Mesenchymal stem cell (in vitro differentiated cells and primary cell): ENCODE measurements at places on chromosomes 7 and 10.

GRCh38 chr7:21923658-21924057, 22.0 kb downstream of the CDCA7L start:
- no peak for DNase-seq
- no peak overlapping the region for H3K27ac ChIP-seq
- H3K27me3 ChIP-seq = no peaks in the 10 kb centered on the region
- H3K4me1 ChIP-seq = peaks cover 2% of the 10 kb centered on the region

GRCh38 chr7:24580283-24580946, 7.2 kb downstream of the PALS2 start:
- H3K36me3 ChIP-seq = no peaks in the 10 kb centered on the region
- DNase-seq = peak; percentile 46
- no peaks in the 10 kb centered on the region for H3K27me3 ChIP-seq
- no peak overlapping the region for H3K4me3 ChIP-seq
- no peak overlapping the region for H3K27ac ChIP-seq

GRCh38 chr7:20152511-20152910, 64.7 kb downstream of the MACC1 start:
- no peak overlapping the region for H3K4me3 ChIP-seq
- no peaks in the 10 kb centered on the region for H3K4me1 ChIP-seq
- no peaks in the 10 kb centered on the region for H3K36me3 ChIP-seq
- no peaks in the 10 kb centered on the region for H3K27me3 ChIP-seq
- no peak overlapping the region for H3K27ac ChIP-seq

GRCh38 chr7:50394315-50394714, 55.8 kb downstream of the FIGNL1 start:
- H3K27me3 ChIP-seq = peaks cover 3% of the 10 kb centered on the region
- no peak for DNase-seq
- no peak overlapping the region for H3K4me3 ChIP-seq
- H3K4me1 ChIP-seq = no peaks in the 10 kb centered on the region

DNA sequence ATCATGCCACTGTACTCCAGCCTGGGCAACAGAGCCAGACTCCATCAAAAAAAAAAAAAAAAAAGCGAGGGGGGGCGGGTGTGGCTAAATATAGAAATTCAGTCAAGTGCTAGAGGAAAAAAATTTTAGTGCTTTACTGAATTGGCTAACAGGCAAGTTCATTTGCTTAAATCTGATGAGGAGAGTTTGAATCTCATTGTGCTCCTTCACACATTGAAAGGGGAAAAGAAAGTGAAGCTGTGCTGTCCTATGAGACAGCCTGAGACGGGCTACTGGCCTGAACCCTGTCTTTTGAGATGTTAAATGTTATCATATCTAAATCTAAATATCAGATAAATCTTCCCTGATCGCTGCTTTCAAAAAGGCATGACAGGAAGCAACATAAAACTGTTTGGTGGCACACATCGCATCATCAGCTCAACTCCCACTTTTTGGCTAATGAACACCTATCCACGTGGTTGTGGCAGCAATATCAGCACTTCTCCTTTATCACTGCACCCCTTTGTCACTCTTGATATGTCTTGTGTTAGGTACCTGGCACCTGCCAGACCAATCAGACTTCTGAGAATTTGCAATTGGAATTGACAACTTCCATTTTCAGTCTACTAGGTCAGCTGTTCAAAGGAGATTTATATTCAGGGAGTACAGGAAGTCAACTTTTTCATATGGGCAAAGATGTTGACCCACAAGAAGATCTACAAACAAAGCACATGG, 14.0 kb upstream of the IFIT1B start:
- peaks cover 1% of the 10 kb centered on the region for H3K4me1 ChIP-seq
- H3K4me3 ChIP-seq = no peak overlapping the region
- H3K27ac ChIP-seq = no peak overlapping the region
- H3K27me3 ChIP-seq = no peaks in the 10 kb centered on the region
- no peaks in the 10 kb centered on the region for H3K36me3 ChIP-seq
- no peak for DNase-seq

DNA sequence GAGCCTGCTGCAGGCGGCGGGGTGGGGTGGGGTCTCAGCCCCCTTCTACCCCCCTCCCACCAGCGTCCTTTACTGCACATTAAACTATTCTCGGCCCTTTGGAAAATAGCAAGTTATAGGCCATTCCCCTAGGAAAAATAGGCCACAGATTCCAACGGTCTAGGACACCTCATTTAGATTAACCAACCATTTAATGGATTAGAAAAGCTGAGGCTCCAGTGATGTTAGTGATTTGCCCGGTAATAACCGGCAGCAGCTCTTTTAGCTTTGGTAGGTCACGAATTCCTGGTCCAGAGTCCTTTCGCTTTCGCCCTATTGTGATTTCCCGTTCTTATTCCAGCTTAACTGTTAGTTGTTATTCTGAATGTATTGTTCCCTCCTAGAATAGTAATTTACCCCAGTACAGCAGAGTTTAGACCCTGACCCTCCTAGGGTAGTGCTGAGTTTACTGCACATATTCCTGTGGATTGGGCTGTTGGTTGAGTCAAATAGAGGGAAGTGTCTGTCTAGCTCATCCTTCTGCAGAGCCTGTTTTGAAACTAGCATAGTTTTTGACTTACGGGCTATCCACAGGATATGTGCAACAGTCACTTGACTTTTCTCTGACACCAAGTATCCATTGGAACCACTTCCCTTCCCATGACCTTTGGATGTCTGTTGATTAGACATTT, 754 bp downstream of the GSTO1 start:
- peaks cover 9% of the 10 kb centered on the region for H3K4me1 ChIP-seq
- H3K4me3 ChIP-seq = peak overlapping the region; percentile 91
- peak; percentile 92 for DNase-seq
- peak overlapping the region; percentile 86 for H3K27ac ChIP-seq
- peaks cover 12% of the 10 kb centered on the region for H3K36me3 ChIP-seq
- H3K27me3 ChIP-seq = no peaks in the 10 kb centered on the region

DNA sequence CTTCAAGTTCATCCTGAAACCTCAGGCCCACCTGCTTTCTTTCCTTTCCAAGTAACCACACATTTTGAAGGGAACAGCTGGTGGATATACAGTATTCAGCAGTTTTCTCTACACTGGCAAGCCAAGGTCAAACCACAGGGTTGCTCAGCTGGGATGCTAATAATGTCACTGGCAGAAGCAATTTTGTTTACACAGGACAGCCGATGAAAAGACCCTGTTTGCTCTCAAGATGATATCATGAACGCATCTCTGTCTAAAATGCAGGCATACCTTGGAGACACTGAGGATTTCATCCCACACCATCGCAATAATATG, 186.2 kb downstream of the USP6NL start:
- DNase-seq = peak; percentile 38
- H3K27ac ChIP-seq = no peak overlapping the region
- no peak overlapping the region for H3K4me3 ChIP-seq
- no peaks in the 10 kb centered on the region for H3K36me3 ChIP-seq
- no peaks in the 10 kb centered on the region for H3K4me1 ChIP-seq

- no peak for DNase-seq
- H3K4me3 ChIP-seq = no peak overlapping the region
- peaks cover 2% of the 10 kb centered on the region for H3K4me1 ChIP-seq
- no peak overlapping the region for H3K27ac ChIP-seq
Measured at GRCh38 chr7:116165717-116166116, 44.6 kb upstream of the TES start.

DNA sequence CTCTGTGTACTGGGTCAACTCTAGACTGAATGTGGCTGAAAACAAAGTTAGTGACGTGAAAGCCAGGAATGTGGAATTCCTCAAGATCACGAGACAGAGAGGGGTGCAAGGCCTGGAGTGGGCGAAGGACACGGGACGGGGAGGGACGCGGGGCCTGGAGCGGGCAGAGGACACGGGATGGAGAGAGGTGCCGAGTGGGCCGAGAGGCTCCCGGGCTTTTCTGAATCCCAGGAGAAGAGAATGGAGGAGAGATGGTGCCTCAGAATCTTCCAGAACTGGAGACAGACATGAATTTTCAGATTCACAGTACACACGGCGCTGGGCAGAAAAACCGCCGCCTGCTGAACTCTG, 50.6 kb upstream of the PRKAR1B start:
- H3K4me3 ChIP-seq = no peak overlapping the region
- peaks cover 71% of the 10 kb centered on the region for H3K36me3 ChIP-seq
- H3K27me3 ChIP-seq = no peaks in the 10 kb centered on the region
- DNase-seq = no peak

DNA sequence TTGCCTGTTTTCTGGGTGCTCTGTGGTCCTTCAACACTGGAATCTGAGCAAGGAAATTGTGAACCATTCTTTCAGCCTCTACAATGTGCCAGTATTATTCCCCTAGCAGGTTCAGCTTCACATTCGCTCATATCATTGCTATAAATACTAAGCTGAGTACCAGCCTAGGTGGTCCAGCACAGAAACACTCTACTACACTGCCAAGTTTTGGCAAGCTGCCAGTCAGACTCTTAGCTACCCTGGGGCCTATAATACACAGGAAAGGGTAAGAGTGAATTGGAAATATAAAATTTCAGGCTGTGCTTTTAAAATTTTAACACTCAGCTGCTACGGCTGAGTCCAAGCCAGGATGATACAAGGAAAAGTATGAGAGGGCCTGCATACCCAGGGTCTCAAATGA, 49.9 kb upstream of the PPP1R3A start:
- DNase-seq = no peak
- no peak overlapping the region for H3K4me3 ChIP-seq
- no peaks in the 10 kb centered on the region for H3K36me3 ChIP-seq
- H3K27ac ChIP-seq = no peak overlapping the region
- H3K4me1 ChIP-seq = no peaks in the 10 kb centered on the region
- H3K27me3 ChIP-seq = no peaks in the 10 kb centered on the region

DNA sequence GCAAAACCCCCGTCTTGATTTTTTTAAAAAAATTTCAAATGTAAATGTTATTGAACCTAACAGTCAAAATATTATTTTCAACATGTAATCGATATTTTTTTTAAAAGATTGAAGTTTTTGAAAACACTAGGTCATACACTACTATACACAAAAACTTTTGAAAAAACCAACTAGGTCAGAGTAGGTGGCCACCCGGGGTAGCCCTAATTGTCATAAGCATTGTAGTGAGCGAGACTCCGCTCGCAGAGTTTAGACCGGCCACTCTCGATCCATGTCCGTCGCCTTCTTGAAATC, 417 bp downstream of the RFC2 start:
- H3K27ac ChIP-seq = no peak overlapping the region

- H3K36me3 ChIP-seq = no peaks in the 10 kb centered on the region
- H3K4me1 ChIP-seq = no peaks in the 10 kb centered on the region
- H3K27me3 ChIP-seq = no peaks in the 10 kb centered on the region
- no peak overlapping the region for H3K4me3 ChIP-seq
- peak; percentile 59 for DNase-seq
Measured at GRCh38 chr7:16743236-16743635, 10.3 kb upstream of the TSPAN13 start.

DNA sequence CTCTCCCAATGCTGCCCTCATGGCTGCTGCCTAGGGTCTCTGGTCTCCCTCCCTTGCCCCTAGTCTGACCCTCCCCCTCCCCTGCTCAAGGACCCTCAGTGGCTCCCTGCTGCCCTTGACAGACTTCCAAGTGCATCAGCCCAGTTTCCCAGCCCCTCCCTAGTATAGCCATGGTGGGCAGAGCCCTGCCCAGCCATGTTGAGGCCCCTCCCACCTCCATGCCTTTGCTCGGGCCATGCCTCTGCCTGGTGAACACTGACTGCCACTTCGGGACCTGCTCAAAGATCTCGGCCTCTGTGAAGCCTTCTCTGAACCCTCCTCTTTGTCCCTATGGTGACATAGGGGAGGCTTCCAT, 73.2 kb downstream of the MYL10 start:
- no peak overlapping the region for H3K27ac ChIP-seq
- H3K4me1 ChIP-seq = peaks cover 4% of the 10 kb centered on the region
- H3K36me3 ChIP-seq = no peaks in the 10 kb centered on the region
- DNase-seq = no peak
- no peak overlapping the region for H3K4me3 ChIP-seq

DNA sequence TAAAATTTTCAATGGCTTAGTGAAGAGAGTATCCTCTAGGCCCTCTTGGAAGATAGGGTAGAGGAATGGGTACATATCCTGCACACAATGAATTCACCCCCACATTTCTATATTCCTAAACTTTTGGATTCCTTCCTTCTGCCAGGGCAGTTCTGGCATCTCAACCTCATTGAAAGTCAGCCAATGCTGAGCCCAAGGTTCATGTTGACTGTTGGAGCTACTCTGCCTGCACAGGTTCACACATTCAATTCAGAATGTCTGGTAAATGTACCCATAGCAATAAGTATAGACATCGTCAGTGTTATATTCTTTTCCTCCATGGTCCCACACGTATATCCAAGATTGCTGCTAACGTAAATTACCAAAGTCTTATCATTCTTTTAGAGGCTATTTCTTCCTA, 48.9 kb upstream of the STARD3NL start:
- no peaks in the 10 kb centered on the region for H3K4me1 ChIP-seq
- DNase-seq = no peak
- H3K27me3 ChIP-seq = no peaks in the 10 kb centered on the region
- H3K27ac ChIP-seq = no peak overlapping the region

- peaks cover 27% of the 10 kb centered on the region for H3K36me3 ChIP-seq
- no peak overlapping the region for H3K4me3 ChIP-seq
- H3K27ac ChIP-seq = no peak overlapping the region
Measured at GRCh38 chr10:97721871-97722780, 8.6 kb downstream of the MARVELD1 start.

- no peak for DNase-seq
- no peak overlapping the region for H3K4me3 ChIP-seq
- H3K27me3 ChIP-seq = no peaks in the 10 kb centered on the region
- peaks cover 28% of the 10 kb centered on the region for H3K36me3 ChIP-seq
- H3K4me1 ChIP-seq = peaks cover 5% of the 10 kb centered on the region
- no peak overlapping the region for H3K27ac ChIP-seq
Measured at GRCh38 chr10:103637011-103637410, 143.5 kb downstream of the NEURL1 start.

GRCh38 chr7:148473703-148474480, 116.7 kb upstream of the C7orf33 start:
- no peaks in the 10 kb centered on the region for H3K27me3 ChIP-seq
- no peak overlapping the region for H3K27ac ChIP-seq
- no peaks in the 10 kb centered on the region for H3K36me3 ChIP-seq
- no peaks in the 10 kb centered on the region for H3K4me1 ChIP-seq
- DNase-seq = no peak

GRCh38 chr10:3785851-3786271, 852 bp upstream of the KLF6 start:
- peak overlapping the region; percentile 70 for H3K4me3 ChIP-seq
- peaks cover 30% of the 10 kb centered on the region for H3K36me3 ChIP-seq
- H3K27ac ChIP-seq = peak overlapping the region; percentile 86
- DNase-seq = peak; percentile 71

- H3K36me3 ChIP-seq = no peaks in the 10 kb centered on the region
- H3K4me1 ChIP-seq = peaks cover 1% of the 10 kb centered on the region
- no peak for DNase-seq
- H3K27ac ChIP-seq = no peak overlapping the region
- H3K4me3 ChIP-seq = no peak overlapping the region
Measured at GRCh38 chr10:17744341-17744861, 7.6 kb upstream of the TMEM236 start.

GRCh38 chr10:3143366-3143765, 29.2 kb downstream of the PITRM1 start:
- no peak overlapping the region for H3K4me3 ChIP-seq
- H3K4me1 ChIP-seq = no peaks in the 10 kb centered on the region
- H3K27me3 ChIP-seq = no peaks in the 10 kb centered on the region
- H3K27ac ChIP-seq = no peak overlapping the region
